Heart left ventricle (tissue), 16 donors: ENCODE measurements at places on chromosomes 1 and 21.

GRCh38 chr21:21247424-21247823 lies 249.2 kb downstream of the NCAM2 start:
- DNase-seq, result no peak

GRCh38 chr1:63534406-63534805 lies 11.1 kb downstream of the EFCAB7 start:
- DNase-seq, result no peak

DNA sequence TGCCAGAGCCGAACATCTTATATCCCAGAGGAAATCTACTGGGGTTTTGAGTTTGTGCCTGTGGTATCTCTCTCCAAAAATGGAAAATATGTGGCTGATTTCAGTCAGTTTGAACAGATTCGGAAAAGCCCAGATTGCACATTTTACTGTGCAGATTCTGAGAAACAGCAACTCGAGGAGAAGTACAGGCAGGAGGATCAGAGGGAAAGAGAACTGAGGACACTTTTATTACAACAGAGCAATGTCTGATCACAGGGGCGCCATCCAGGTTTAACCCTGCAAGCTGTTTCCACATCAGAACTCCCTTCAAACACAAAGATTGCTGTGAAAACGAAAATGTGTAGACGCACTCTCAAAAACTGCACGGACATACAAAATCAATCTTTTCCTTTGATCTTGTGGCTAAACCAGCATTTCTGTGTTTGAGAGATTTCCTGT lies 43.4 kb downstream of the KCNJ15 start:
- no peak for DNase-seq

GRCh38 chr1:236058141-236058934 lies 6.6 kb downstream of the NID1 start:
- DNase-seq, result no peak

DNA sequence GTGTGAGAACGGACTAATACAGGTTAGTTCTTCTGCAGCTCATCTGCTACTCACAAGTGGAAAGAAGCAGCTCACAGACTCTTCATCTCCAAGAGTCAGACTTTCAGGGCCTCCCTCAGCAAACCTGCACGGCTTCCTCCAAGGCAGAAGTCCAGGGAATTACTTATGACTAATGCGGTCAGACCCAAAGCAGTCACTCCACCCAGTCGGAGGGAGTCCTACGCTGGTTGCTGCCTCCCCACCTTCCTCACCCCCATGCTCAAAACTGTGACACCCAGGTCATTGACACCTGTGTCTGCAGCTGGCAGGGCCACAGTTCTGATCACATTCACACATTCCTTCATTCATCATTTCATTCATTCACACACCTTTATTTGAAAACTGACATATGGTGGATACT lies 38.4 kb upstream of the PRDM2 start:
- DNase-seq, result no peak
